ENCODE measurements at places on chromosomes 12 and 14. TPM values are rescaled to one million over a fixed set of nuclear protein-coding genes. Genes with fewer than 3 reads are reported as not detected.
A peak's percentile ranks its signal among the peaks of the same experiment; 100 is the strongest.

The SLCO1B1 gene
- not detected for total RNA-seq

The ASIC1 gene
- 4.9 TPM for total RNA-seq

The GPR135 gene
- 4.3 TPM for total RNA-seq

The CNOT2 gene
- 135 TPM for total RNA-seq

The TMEM132C gene
- not detected for total RNA-seq

DNA sequence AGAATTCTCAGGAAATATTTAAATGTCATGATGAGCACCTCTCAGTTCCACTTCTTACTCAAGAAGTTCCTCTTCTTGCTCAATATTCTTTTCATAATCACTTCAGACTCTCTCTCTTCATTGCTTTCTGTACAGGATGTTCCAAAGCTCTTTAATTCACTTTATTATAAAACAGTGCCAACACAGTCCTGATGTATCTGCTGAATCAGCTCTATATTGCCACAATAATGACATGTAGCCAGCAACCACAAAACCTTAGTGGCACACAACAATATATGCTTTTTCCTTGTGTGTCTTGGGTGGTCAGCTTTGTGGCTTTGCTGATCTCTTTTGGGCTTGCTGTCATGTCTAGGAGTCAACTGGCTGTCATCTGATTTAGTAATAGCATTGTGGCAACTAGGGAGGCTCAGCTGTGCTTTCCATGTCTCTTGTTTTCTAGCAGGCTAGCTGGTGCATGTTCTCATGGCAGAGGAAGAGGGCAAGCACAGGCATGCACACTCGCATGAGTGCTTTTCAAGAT lies 52.8 kb upstream of the SLC2A13 start:
- DNase-seq = no peak

GRCh38 chr14:74754157-74754556 lies 9.0 kb upstream of the YLPM1 start:
- no peak for DNase-seq

GRCh38 chr12:123764109-123764508 lies 2.0 kb downstream of the DNAH10 start:
- DNase-seq = no peak

GRCh38 chr14:93160353-93160801 lies 24.3 kb downstream of the MOAP1 start:
- peak; percentile 10 for DNase-seq

GRCh38 chr12:109572506-109572845 lies 828 bp downstream of the MMAB start:
- DNase-seq = no peak

GRCh38 chr14:93010522-93011140 lies 87.7 kb downstream of the CHGA start:
- DNase-seq = no peak

- DNase-seq = no peak
Measured at GRCh38 chr14:90274019-90274418, 17.7 kb downstream of the PSMC1 start.

Data from fibroblast of the aortic adventitia (primary cell).